ENCODE measurements at places on chromosomes 13 and 19.

- DNase-seq: no peak
Measured at GRCh38 chr19:38711726-38712153, 32.5 kb downstream of the CAPN12 start.

DNA sequence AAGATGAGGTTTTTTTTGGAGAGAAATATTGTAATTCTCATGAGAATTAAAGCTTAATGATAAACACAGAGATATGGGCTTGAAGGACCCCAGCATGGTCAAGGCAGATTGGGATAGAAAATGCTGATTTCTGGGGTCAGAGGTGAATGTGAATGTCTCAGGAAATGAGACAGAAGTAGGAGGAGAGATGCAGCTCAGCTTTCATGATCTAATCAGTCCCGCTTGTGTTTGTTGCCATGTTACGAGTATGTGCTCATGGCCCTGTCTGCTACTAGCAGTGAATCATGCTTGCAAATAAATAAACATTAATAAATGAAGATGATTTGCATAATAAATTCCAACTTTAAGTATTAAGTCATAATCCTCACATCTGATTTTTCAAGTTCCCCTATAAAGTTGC lies 23.0 kb upstream of the NDFIP2 start:
- DNase-seq: no peak

GRCh38 chr19:1248786-1249297 lies 459 bp downstream of the MIDN start:
- DNase-seq: peak; percentile 91

- DNase-seq: no peak
Measured at GRCh38 chr13:22238269-22238668, 567.4 kb downstream of the FGF9 start.

GRCh38 chr13:20495087-20496023 lies 30.3 kb downstream of the CRYL1 start:
- peak; percentile 64 for DNase-seq

DNA sequence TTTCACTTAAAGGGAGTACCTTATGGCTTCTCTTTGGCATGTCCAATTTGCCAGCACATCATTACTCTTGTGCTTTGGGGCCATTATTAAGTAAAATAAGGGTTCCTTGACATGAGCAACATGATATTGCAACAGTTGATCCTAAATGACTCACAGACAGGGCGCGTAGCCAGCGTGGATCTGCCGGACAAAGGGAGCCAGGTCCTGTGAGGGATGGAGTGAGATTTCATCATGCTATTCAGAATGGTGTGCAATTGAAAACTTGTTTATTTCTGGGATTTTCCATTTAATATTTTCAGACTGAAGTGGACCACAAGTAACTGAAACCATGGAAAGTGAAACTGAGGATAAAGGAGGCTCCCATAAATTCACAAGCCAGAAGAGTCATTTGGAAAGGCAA lies 48.6 kb upstream of the WASF3 start:
- peak; percentile 41 for DNase-seq

- DNase-seq: peak; percentile 82
Measured at GRCh38 chr19:42255766-42256745, 1.1 kb upstream of the ERF start.

- DNase-seq: no peak
Measured at GRCh38 chr19:29881386-29881785, 60.7 kb upstream of the URI1 start.

- DNase-seq: no peak
Measured at GRCh38 chr19:46431824-46432223, 3.1 kb upstream of the PNMA8C start.

DNA sequence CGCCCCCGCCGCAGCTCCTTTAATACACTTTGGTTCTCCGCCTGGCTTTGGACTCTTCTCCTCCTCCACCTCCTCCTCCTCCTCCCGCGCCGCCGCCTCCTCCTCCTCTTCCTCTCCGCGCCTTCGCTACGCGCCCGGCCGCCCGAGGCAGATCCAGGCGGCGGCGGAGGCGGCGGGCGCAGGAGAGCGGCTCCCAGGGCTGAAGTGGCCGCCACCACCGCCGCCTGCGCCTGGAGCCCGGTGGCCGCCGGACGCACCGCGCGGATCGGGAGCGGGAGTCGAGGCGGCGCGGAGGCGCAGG lies at the start of gene ZIC2:
Gene ZIC2, plus strand, starts transcription at position 50 of the 301 bp plus-strand sequence. CDS start 281 bp downstream, outside the sequence.
- DNase-seq: no peak

- DNase-seq: no peak
Measured at GRCh38 chr13:90518417-90518816, 829.1 kb upstream of the MIR17HG start.

- DNase-seq: no peak
Measured at GRCh38 chr19:45597425-45598111, 4.4 kb downstream of the GPR4 start.

GRCh38 chr13:34542321-34542720 lies 399.7 kb upstream of the NBEA start:
- no peak for DNase-seq

DNA sequence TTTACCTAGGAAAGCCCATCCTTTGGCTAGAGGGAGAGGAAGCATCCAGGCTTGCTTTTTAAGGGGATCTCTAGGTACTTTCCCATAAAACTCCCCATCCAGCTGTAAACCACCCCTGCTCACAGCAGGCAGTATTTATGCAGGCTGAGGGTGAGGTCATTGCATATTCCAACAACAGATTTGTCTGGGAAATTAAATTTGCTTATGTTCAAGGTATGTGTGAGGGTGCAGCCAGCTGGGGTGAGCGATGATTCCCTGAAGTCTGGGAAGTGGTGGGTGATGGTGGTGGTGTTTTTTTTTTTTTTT lies 96.3 kb upstream of the C1QTNF9B start:
- DNase-seq: no peak

- peak; percentile 43 for DNase-seq
Measured at GRCh38 chr19:41993612-41994483, at the start of gene ATP1A3. ATP1A3 (minus strand) TSS chr19:41994230; CDS start chr19:41994076, 154 bp downstream.

GRCh38 chr13:70616847-70617246 lies 508.6 kb upstream of the KLHL1 start:
- no peak for DNase-seq

DNA sequence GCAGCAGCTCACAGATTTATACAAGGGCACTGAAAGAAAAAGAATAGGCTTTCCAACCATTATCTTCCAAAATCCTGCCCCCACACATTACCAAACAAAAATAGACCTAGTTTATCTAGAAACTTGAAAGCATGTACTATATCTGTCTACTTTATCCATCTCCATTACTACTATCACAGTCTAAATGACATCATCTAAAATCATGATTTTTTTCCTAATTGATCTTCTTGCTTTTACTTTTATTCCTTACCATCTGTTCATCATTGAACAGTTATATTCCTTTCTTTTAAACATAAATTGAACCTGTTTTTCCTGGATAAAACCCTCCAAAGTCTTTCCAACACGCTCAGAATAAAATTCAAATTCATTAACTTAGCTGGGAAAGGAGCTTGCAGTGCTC lies 414.7 kb downstream of the KCTD12 start:
- DNase-seq: no peak

DNA sequence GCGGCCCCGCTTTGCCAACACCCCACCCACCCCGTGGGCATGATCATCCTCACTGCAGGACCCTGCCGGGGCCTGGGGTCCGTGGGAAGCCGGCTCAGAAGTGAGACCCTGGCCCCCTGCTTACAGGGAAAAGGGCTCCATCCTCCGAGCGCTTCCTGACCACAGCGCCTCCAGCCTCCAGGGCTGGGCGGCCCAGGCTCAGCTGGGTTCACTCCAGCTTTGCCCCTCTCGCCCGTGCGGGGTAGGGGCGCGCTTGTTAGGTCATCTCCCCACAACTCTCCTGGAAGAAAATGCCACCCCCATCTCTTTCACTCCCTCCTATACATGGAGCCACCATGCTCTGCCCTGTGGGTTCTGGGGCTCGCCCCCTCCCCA lies 6.6 kb upstream of the C1QTNF9B start:
- no peak for DNase-seq

GRCh38 chr13:37313372-37313771 lies 207.9 kb upstream of the CSNK1A1L start:
- DNase-seq: peak; percentile 57

DNA sequence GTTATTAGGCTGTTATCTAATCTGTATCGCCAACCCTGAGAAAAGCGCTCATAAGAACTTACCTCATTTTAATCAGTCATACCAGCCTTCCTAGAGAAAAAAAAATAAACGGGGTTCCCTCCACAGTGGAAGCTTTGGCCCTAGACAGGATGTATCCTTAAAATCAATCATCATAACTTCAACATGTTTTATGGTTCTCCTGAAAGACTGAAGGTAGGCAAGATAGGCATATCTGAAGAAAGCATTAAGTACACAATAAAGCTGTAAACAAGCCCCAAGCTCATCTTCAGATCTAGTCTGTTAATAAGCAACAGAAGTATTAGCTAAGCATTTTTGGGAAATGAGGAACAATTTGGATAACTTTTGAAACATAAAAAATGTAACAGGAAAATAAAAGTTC lies 18.7 kb upstream of the SERP2 start:
- DNase-seq: no peak

GRCh38 chr13:91533354-91533753 lies 134.9 kb downstream of the GPC5 start:
- DNase-seq: no peak

GRCh38 chr13:109764470-109765291 lies 21.7 kb downstream of the IRS2 start:
- no peak for DNase-seq

- DNase-seq: no peak
Measured at GRCh38 chr13:40478775-40479174, 187.7 kb downstream of the FOXO1 start.

DNA sequence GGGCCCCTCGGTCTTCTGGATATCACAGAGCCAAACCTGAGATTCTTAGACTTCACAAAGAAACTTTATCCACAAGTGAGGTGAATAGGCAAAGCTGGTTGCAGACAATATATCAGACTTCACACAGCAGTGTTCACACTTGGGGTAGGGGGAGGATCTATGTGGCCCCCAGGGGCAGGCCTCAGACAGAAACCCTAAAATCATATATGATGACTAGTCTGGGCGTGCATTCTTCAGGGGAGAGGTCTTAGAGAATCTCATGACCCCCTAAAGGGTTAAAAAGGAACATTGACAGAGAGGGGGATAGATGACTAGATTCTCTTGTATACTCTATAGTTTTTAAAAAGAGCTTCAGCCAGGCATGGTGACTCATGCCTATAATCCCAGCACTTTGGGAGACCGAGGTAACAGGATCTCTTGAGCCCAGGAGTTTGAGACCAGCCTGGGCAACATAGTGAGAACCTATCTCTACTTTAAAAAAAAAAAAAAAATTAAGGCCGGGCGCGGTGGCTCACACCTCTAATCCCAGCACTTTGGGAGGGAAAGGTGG lies 2.8 kb downstream of the TYROBP start:
- no peak for DNase-seq

- no peak for DNase-seq
Measured at GRCh38 chr19:13764821-13765394, 586 bp downstream of the MRI1 start.

DNA sequence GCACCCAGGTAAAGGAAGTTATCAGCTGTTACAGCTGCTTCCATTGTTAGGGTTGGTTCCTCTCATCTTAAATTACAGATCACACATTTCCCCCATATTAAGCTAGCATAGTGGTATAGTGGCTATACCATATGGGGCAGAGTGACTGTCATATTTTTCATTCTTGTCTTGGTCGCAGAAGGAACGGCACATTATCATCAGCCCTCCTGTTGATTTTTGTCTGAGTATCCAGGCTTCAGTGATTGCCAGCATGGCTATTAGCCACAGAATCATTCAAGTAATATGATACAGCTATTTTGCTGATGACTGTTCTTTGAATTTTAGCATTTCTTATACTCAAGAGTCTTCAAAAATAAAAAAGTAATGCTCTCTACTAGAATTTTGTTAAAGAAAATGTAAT lies 240.9 kb downstream of the LIG4 start:
- no peak for DNase-seq

GRCh38 chr13:82439159-82439904 lies 1442.9 kb downstream of the SLITRK1 start:
- no peak for DNase-seq

DNA sequence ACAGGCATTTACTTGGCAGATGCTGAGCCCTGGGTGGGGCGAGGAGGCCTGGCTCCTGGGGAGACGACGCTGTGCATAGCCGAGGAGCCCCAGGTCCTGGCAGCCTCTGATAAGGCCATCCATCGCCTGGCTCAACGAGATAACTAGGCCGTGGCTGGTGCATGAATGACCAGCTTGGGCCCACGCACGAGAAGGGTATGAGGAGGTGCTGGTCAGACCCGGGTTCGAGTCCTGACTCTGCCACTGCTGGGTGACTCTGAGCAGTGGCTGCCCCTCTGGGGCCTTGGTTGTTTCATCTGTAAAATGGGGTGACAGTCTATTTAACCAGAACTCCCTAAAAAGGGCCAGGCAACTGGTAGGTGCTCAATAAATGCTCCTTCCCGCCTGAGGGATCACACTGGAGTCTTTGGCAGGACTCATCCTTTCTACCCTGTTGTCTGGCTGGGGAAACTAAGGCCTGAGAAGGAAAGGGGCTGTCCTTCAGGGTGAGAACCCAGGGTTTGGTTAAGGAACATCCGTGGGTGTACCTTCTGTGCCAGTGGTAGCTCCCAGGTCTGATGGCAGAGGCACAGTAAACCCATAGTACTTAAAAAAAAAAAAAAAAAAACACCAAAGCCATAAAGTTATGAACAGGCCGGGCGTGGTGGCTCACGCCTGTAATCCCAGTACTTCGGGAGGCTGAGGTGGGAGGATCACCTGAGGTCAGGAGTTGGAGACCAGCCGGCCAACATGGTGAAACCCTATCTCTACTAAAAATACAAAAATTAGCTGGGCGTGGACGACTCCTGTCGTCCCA lies 8.1 kb upstream of the ARRDC2 start:
- DNase-seq: no peak

DNA sequence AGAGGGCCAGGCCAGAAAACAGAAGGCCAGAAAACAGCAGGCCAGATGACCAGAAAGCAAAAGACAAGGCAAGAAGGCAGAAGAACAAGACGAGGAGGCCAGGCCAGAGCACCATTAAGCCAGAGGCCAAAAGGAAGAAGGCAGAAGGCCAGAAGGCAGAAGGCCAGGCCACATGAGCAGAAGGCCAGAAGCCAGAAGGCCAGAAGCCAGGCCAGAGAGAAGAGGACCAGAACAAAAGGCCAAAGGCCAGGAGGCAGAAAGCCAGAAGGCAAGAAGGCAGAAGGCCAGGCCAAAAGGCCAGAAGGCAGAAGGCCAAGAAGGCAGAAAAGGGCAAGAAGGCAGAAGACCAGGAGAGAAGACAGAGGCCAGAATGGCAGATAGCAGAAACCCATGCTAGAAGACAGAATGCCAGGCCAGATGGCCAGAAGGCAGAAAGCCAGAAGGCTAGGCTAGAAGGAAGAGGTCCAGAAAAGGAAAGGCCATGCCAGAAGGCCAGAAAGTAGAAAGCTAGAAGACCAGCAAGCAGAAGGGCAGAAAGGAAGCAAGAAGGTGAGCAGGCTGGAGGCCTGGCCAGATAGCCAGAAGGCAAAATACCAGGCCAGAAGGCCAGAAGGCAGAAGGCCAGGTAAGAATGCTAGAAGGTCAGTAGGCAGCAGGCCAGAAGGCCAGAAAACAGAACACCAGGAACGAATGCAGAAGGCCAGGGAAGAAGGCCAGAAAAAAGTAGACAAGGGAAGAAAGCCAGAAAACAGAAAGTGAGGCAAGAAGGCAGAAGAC lies 187.6 kb downstream of the TUBA3C start:
- DNase-seq: no peak
